ENCODE measurements at places on chromosomes 7 and 10.

DNA sequence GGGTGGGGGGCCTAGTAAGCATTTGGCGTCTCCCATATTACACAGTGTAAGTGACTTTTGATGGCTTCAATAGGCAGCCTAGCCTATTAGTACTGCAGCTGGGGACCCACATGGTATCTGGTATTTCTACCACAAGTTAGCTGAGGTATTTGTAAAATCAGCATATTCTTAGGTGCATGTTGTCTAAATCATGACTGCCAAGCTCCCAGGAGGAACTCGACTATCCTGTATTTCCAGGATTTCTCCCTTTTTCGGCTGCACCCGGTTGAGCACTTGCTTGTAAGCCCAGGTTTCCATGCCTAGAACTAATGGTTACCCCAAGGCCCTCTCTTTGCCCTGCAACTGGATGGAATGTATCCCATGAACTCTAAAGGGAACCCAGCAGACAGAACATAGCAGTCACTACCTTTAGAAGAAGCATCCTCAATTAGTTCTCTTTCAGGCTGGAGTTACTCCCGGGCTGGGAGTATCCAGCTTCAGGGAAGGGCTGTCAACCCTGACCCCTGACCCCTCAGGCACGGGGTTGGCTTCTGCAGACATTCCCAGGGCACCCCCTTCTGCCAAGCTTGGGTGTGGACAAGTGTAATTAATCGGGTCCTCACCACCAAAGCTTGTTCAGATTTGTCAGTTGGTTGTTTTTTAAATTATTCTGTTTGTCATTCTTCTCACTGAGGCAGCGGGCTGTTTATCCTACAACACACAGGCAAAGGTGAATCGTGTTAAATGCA lies 90.3 kb upstream of the PARD3 start:
- DNase-seq: no peak

DNA sequence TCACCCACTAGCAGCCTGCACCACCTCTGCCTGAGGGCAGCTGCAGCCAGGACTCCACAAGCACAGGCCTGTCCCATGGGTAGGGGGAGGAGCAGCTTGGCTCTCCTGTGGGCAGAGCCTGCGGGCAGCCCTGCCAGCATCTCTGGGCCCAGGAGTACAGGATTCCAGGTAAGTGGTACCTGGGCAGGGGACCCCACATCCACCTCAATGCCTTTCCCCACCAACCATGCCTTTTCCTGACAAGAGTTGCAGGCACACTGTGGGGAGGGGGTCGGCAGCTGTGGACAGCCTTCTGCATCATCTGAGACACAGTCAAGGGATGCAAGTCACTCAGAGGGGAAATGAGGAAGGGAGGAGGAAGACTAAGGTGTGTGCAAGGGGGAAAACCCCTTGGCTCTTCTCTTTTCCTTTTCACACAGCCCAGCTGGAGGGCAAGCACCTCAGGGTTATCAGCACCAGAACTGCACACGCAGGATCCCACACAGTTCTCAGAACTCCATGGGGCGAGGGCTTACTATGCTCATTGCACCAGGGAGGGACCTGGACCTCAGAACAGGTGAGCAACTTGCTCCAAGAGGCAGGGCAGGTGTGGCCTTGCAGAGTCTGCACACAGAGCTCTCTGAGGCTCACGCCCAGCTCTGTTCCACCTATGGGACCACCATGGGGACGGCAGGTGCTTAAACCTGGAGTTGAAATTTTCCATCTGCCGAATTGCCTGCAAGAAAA lies 16.5 kb upstream of the ANTXRL start:
- no peak for DNase-seq

DNA sequence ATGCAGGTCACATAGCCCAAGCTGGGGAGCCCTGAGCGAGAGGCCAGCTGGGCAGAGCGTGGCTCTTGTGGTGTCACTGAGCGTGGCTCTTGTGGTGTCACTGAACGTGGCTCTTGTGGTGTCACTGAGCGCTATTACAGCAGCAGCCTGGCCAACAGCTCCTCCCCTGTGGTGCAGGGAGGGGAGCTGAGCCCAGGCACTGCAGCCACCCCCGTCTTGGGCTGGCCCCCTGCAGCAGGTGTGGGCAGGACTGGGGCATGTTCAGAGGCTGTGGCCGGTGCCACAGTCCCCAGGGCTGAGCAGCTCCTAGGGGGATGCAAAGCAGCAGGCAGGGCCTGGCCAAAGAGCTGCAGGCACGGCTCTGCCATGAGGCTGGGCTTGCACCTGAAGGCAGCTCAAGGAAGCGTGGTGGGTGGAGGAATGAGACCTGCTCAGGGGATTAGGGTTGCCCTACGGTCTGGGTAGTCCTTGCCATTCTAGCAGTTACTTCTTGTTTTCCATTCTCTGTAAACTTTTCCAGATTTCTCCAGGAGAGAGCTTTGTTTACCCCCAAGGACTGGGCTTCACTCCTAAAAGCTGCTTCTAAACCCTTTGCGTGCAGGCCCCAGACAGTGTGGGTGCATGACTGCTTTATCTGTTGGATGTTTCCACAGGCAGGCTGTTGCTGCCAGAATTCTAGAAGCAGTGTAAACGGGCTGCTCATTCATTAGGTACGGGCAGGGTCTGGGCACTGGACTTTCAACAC lies 29.2 kb downstream of the ZNF783 start:
- peak; percentile 55 for DNase-seq

DNA sequence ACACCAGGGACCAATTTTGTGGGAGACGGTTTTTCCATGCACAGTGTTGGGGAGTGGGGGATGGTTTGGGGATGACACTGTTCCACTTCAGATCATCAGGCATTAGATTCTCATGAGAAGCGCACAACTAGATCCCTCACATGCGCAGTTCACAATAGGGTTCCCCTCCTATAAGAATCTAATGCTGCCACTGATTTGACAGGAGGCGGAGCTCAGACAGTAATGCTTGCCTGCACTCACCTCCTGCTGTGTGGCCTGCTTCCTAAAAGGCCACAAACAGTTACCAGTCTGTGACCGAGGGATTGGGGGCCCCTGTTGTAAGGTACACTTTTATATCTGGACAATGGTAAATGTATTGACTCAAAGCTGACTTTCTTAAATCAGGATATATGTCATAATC lies 45.6 kb upstream of the TRIL start:
- DNase-seq: no peak

DNA sequence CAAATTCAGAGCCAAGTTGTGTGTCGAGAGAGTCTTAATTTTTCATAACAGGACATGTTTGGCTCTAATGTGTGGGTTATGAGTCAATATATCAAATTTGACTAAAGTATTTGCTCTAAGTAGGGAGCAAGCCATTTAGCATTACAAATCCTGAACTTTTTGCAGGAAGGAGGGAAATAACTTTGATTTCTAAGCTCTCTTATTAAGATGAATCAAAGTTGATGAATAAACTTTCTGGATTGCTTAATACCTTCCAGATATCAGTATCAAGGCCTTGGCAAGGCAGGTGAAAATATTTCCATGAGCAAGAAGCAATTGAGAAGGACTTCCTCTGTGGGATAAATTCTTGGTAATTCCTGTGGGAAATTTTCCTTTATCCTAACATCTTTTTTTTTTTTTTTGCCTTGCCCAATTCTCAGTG lies 258.8 kb downstream of the AHR start:
- no peak for DNase-seq

DNA sequence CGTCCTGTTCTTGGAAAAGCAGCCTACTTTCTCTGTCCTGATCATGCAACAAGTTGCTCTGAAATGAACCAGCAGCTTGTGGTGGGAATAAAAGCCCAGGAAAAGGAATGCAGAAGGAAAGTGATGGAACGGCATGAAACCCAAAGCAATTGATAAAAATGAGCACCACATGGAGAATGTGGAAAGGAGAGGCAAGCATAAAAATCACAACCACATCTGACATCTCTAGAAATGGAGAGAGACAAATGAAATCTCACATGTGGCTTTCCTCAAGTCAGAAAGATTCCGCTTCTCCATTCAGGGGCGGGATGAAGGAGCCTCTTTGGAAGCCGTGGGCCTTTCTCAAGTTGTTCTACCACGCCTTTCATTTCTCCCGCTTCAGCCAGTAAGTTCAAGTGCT lies 631.7 kb upstream of the GALNT17 start:
- no peak for DNase-seq

DNA sequence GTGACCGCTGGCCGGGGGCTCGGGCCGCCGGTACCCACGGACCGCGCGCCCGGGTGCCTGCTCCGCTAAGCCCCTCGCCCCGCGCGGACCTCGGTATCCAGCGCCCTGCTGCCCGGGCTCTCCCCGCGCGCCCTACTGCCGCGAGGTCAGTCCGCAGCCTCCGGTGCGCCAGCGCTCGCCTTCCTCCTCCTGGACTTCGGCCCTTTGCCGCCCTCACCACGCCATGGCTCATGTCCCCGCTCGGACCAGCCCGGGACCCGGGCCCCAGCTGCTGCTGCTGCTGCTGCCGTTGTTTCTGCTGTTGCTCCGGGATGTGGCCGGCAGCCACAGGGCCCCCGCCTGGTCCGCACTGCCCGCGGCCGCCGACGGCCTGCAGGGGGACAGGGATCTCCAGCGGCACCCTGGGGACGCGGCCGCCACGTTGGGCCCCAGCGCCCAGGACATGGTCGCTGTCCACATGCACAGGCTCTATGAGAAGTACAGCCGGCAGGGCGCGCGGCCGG lies 483 bp downstream of the GDF10 start:
- DNase-seq: no peak

DNA sequence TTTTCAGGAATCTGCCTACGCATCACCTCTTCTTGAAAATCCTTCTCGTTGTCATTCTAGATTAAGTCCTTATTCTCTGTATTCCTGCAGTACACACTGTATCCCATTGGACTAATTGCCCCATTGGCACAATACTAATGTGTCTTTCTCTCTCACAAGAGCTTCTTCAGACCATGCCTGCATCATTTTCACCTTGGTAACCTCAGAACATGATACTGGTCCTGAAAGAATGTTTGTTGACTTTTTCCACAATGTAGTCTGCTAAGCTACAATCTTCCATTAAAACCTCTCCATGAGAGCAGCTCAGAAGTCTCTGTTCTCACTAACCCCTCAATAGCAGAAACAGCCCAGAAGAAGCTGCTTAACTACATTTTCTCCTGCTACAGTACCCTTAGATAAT lies 270.7 kb downstream of the PCDH15 start:
- no peak for DNase-seq

- no peak for DNase-seq
Observed at GRCh38 chr7:151954866-151955820, 1.1 kb upstream of the GALNTL5 start.

GRCh38 chr7:132485600-132486273 lies 90.5 kb downstream of the PLXNA4 start:
- no peak for DNase-seq

DNA sequence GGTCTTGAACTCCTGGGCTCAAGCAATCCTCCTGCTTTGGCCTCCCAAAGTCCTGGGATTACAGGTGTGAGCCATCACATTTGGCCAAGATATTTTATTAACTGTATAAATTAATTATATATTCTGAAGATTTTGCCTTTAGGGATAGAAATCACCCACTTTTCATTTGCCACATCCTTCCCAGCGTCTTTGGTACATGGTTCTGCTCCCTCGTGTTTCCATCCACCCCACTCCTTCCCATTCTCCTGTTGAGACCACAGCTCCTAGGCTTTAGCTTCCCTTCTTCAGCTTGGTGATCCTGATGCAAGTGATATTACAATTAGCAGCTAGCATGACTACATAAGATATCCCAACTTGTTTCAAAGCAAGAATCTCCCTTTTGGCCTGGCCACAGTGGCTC lies 8.4 kb downstream of the CPA1 start:
- DNase-seq: no peak

DNA sequence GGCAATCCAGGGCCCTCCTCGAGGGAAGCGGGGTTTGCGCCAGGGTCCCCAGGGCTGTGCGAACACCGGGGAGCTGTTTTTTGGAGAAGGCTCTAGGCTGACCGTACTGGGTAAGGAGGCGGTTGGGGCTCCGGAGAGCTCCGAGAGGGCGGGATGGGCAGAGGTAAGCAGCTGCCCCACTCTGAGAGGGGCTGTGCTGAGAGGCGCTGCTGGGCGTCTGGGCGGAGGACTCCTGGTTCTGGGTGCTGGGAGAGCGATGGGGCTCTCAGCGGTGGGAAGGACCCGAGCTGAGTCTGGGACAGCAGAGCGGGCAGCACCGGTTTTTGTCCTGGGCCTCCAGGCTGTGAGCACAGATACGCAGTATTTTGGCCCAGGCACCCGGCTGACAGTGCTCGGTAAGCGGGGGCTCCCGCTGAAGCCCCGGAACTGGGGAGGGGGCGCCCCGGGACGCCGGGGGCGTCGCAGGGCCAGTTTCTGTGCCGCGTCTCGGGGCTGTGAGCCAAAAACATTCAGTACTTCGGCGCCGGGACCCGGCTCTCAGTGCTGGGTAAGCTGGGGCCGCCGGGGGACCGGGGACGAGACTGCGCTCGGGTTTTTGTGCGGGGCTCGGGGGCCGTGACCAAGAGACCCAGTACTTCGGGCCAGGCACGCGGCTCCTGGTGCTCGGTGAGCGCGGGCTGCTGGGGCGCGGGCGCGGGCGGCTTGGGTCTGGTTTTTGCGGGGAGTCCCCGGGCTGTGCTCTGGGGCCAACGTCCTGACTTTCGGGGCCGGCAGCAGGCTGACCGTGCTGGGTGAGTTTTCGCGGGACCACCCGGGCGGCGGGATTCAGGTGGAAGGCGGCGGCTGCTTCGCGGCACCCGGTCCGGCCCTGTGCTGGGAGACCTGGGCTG lies 26.0 kb downstream of the PRSS2 start:
- DNase-seq: no peak

DNA sequence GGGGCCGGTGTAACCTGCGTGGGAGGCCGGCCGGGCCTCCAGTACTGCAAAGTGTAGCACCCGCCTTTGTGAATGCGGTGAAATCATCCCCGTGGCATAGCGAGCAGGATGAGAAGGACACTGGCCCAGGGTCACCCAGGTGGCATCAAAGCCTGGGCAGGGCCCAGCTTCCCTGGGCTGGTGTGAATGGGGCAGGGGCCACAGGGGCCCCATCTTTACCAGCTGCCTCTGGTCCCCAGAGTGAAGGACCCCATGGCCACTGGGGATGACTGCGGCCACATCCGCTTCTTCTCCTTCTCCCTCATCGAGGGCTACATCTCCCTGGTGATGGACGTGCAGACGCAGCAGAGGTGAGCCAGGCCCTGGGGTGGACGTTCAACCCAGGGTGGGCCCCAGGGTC lies 53.8 kb downstream of the RCC1L start:
- DNase-seq: no peak

- DNase-seq: peak; percentile 89
Observed at GRCh38 chr10:108303149-108303548, 1138.6 kb upstream of the SORCS1 start.

DNA sequence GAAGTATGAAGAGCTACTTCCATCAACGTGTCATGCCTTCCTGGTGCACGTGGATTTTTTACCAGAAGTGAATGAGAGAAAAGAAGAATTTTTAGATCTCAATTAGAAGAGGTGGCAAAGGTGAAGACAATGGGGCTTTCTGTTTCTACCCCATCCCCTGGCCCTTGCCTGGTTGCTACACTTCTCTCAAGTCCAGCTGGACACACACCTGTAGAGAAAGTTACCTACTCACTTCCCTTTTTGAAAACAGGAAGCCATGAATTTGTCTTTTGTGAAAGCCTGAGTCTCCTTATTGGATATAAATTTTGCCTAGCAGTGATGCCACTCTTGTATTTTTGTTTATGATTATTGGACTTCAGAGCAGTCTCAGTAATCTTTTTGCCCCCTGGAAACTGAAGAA lies 142.9 kb upstream of the AKR1E2 start:
- no peak for DNase-seq

- no peak for DNase-seq
Observed at GRCh38 chr10:33136781-33137180, 178.8 kb upstream of the ITGB1 start.

GRCh38 chr7:56213574-56213973 lies 97.4 kb upstream of the NUPR2 start:
- no peak for DNase-seq

All from MV-4-11 (cell line).